Activated CD4-positive, alpha-beta memory T cell treated with anti-CD3 and anti-CD28 coated beads, Interleukin-2, amount 10 ng/mL, durations not matched to agents 7 days and 5 days (primary cell): ENCODE measurements at places on chromosomes 6 and 20. TPM values are rescaled to one million over a fixed set of nuclear protein-coding genes. Genes with fewer than 3 reads are reported as not detected.

GRCh38 chr6:164013480-164014208 lies 599.1 kb downstream of the QKI start:
- H3K27ac ChIP-seq, result no peak overlapping the region
- no peaks in the 10 kb centered on the region for H3K36me3 ChIP-seq
- no peaks in the 10 kb centered on the region for H3K27me3 ChIP-seq
- no peaks in the 10 kb centered on the region for H3K4me1 ChIP-seq

The FILIP1 gene
- not detected for total RNA-seq

GRCh38 chr20:17958373-17959256 lies 10.0 kb downstream of the SNX5 start:
- no peak for DNase-seq
- peak overlapping the region; percentile 83 for H3K27ac ChIP-seq
- no peak overlapping the region for H3K4me3 ChIP-seq
- no peaks in the 10 kb centered on the region for H3K27me3 ChIP-seq
- H3K4me1 ChIP-seq, result peaks cover 94% of the 10 kb centered on the region
- peaks cover 78% of the 10 kb centered on the region for H3K36me3 ChIP-seq

DNA sequence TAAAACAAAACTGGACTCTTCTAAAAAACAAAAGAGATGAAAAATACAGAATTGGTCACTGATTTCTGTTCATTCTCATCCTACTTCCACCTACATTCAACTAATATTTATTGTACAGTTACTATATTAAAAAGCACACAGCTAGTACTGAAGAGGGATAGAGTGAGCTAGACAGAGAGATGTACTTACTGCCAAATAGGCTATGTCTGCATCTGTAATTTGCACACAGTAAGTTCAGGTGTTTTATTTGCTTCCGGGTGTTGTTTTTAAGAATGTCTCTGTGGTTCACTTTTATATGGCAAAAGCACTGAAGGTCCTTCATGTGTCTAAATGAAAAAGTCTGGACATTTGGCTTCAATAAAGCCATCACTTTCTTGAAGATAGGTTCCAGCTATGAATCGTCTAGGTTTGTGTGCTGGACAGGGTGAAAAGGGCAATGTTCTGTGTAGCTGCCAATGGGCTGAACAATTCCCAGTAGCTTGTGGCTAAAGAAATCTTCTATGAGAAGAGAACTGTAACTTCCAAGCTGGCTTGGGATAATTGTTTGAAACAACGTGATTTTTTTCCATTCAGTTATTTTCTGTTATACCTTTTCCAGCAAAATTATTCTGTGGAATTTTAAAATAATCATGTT lies 47.3 kb downstream of the EPB41L2 start:
- no peak for DNase-seq
- H3K4me3 ChIP-seq, result no peak overlapping the region
- no peaks in the 10 kb centered on the region for H3K36me3 ChIP-seq

- no peak overlapping the region for H3K4me3 ChIP-seq
- no peak overlapping the region for H3K27ac ChIP-seq
- no peaks in the 10 kb centered on the region for H3K36me3 ChIP-seq
Measured at GRCh38 chr6:109255946-109256640, 126.2 kb downstream of the CD164 start.

The CRISP3 gene
- total RNA-seq, result not detected

The RBM24 gene
- not detected for total RNA-seq

DNA sequence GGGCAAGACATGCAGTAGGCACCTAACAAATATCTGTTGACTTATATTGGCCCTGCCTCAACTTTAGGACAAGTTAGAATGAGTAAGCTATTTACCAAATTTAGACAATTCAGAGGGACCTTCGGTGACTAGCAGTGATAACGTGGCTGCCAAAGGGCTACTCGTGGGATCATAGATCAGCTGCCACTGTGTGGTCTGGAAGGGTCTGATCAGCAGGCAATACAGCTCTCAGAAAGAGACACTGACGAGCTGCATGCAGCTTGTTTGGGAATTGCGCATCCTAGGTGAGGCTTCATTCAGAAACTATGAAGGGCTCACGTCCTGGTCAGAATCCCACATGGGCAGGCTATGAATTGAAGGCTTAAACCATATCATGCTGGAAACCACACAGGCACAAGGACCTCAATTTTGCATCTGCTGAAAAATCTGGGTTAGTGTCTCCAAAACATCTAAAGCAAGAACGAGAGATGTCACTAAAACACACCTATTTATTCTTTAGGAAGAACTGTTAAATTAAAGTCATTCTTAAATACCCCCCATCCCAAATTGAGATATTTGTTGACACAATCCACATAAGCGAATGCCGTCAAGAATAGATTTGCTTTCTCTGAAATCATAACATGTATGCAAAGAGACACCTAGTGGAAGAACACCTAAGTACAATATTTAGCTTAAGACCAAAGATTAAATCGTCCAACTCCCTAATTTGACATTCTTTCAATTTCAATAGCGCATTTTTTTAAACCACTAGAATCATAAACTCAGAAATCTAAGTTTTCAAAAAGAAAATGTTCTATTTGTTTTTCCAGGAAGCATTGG lies 79.6 kb downstream of the IPCEF1 start:
- no peak for DNase-seq
- H3K27ac ChIP-seq, result no peak overlapping the region
- peaks cover 15% of the 10 kb centered on the region for H3K4me1 ChIP-seq
- no peaks in the 10 kb centered on the region for H3K36me3 ChIP-seq

The FOXQ1 gene
- total RNA-seq, result not detected

- no peaks in the 10 kb centered on the region for H3K36me3 ChIP-seq
- DNase-seq, result no peak
Measured at GRCh38 chr6:163543321-163543720, 128.8 kb downstream of the QKI start.

GRCh38 chr6:113825781-113826180 lies 31.4 kb upstream of the MARCKS start:
- no peak for DNase-seq
- no peaks in the 10 kb centered on the region for H3K36me3 ChIP-seq
- no peak overlapping the region for H3K27ac ChIP-seq
- peaks cover 14% of the 10 kb centered on the region for H3K27me3 ChIP-seq
- no peaks in the 10 kb centered on the region for H3K4me1 ChIP-seq
- no peak overlapping the region for H3K4me3 ChIP-seq

The FAXC gene
- 0.38 TPM for total RNA-seq

DNA sequence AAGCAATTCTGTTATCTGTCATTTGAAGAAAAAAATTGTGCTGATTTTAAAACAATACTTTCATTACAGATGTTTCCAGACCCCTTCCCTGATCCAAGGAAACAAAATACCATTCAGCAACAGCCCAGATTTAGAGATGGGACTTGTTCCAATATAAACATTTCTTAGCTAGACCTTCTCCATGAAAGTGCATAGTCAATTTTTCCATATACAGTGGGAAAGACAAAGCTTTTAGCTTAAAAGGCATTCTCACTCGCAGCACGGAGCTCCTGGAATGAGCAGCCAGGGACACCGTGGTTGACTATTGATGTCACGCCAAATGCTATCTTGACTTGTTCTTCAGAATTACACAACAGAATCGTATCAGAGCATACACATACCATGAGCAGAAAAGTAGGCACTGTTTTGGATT lies 21.5 kb downstream of the LAMA4 start:
- H3K27ac ChIP-seq, result no peak overlapping the region
- H3K27me3 ChIP-seq, result peaks cover 73% of the 10 kb centered on the region
- peaks cover 24% of the 10 kb centered on the region for H3K4me1 ChIP-seq
- H3K36me3 ChIP-seq, result no peaks in the 10 kb centered on the region
- no peak for DNase-seq

The ADGRF5 gene
- not detected for total RNA-seq

The SLC13A3 gene
- not detected for total RNA-seq

The LTV1 gene
- total RNA-seq, result 18.3 TPM

DNA sequence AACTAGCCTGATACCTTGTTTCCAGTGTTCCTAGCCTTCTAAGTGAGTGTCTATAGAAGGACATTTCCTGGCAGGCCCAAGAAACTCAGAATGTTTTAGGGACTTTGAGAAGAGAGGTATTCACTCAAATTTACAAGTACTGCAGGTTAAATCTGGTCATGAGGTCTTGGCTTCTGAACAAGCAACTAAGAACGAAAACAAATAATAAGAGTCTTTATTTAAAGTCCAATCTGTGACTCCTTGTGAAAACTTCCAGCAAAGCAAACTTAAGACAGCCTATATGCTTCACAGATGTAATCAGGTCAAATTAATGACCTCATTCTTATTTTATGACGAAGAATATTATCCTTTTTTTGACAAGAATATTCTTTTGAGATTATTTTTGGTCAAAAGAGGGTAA lies 79.4 kb upstream of the PRSS16 start:
- no peaks in the 10 kb centered on the region for H3K36me3 ChIP-seq
- H3K27ac ChIP-seq, result no peak overlapping the region
- H3K4me1 ChIP-seq, result no peaks in the 10 kb centered on the region
- no peak for DNase-seq

The GUCA1A gene
- total RNA-seq, result not detected

GRCh38 chr6:119476024-119476423 lies 126.5 kb upstream of the MAN1A1 start:
- H3K27me3 ChIP-seq, result peaks cover 21% of the 10 kb centered on the region
- H3K4me1 ChIP-seq, result peaks cover 5% of the 10 kb centered on the region
- no peak overlapping the region for H3K27ac ChIP-seq
- no peak overlapping the region for H3K4me3 ChIP-seq
- peaks cover 2% of the 10 kb centered on the region for H3K36me3 ChIP-seq

The HLA-DQB1 gene
- total RNA-seq, result 74.6 TPM

DNA sequence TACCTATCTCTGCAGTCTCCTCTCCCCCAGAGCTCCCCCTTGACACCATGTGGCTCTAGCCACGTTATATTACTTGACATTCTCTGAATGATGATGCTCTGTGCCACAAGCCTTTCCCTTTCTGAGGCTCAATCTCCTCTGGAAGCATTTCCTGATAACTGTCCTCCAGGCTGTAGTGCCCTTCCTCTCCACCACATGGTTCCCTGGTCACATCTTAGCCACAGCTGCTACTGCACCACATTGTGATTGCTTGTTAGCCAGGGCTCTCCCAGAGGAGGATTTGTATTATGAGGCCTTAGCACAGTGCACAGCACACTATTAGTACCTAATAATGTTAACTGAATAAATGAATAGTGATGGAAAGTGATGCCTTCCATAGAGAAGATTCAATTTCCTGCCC lies 63.9 kb upstream of the RCAN2 start:
- no peak for DNase-seq
- no peaks in the 10 kb centered on the region for H3K4me1 ChIP-seq
- no peak overlapping the region for H3K4me3 ChIP-seq
- peaks cover 10% of the 10 kb centered on the region for H3K27me3 ChIP-seq

DNA sequence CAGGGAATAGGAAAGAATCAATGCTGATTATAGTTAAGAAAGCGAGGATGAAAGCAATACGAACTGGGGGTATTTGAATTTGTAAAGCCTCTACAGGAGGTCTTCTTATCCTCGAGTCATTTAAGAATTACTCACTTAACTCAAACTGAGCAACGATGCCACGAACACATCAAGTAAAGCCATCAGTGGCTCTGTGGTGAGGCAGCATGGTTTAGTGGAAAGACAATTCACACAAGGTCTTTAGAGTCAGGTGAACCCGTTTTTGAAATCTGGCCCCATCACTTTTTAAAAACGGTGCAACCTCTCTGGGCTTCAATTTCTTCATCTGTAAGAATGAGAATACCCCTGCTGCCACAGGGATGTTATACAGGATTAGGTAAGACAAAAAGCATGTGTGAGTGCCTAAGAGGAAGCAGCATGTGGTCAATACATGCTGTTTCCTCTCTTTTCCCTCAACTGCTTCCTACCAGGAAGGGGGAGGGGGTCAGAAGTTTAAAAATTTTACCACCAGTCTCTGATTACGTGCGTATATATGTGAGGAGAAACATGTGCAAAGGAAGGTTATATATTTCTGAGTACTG lies 162.0 kb downstream of the BTBD9 start:
- DNase-seq, result no peak
- peaks cover 3% of the 10 kb centered on the region for H3K4me1 ChIP-seq
- H3K4me3 ChIP-seq, result no peak overlapping the region
- no peak overlapping the region for H3K27ac ChIP-seq

GRCh38 chr6:105591053-105591452 lies 188.2 kb upstream of the PREP start:
- peak overlapping the region; percentile 13 for H3K27ac ChIP-seq
- no peak for DNase-seq
- H3K4me3 ChIP-seq, result no peak overlapping the region
- H3K4me1 ChIP-seq, result peaks cover 62% of the 10 kb centered on the region
- H3K36me3 ChIP-seq, result peaks cover 17% of the 10 kb centered on the region

The PTGIS gene
- total RNA-seq, result 1.6 TPM

- no peak for DNase-seq
- H3K36me3 ChIP-seq, result no peaks in the 10 kb centered on the region
- no peak overlapping the region for H3K27ac ChIP-seq
- no peaks in the 10 kb centered on the region for H3K27me3 ChIP-seq
Measured at GRCh38 chr6:141307309-141307998, 825.3 kb upstream of the GJE1 start.

DNA sequence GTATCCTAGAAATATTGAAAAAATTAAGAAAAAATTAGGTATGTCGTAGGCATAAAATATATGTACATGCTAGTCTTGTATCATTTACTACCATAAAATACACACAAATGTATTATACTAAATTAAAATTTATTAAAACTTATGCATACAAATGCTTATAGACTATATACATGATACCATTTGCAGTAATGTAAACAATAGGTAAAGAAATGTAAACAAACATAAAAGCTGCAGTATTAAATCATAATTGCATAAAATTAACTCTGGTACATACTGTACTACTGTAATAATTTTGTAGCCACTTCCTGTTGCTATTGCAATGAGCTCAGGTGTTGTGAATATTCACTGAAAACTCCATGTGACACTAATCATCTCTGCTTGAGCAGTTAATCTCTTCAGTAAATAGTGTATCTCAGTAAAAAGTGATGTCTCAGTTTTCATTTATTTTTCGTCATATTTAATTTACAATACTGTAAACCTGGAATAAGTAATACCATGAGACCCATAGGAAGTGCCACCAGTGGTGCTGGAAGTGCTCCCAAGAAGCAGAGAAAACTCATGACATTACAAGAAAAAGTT lies 29.3 kb downstream of the RALGAPB start:
- H3K27me3 ChIP-seq, result no peaks in the 10 kb centered on the region
- H3K4me1 ChIP-seq, result no peaks in the 10 kb centered on the region
- no peak overlapping the region for H3K4me3 ChIP-seq

The DEFB124 gene
- not detected for total RNA-seq

DNA sequence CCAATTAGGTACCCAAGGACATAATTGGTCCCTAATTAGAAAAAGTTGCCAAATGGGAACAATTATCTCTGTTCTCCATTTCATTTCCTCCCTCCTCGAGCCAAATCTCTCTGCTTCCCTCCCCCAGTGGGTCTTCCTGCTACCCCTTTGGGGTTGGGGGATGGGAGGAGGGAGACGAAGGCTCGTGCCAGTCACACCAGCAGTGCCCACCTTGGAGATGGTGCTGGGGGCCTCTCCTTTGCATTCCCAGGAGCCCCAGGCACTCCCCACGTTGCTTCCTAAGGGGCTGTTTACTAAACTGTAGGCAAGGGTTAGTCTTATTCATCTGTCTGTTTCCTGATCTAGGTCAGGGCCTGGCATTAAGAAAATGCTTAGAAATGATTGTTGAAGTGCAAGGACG lies 33.1 kb downstream of the MDFI start:
- peaks cover 45% of the 10 kb centered on the region for H3K27me3 ChIP-seq
- no peak overlapping the region for H3K27ac ChIP-seq
- H3K4me3 ChIP-seq, result no peak overlapping the region
- DNase-seq, result no peak
- H3K4me1 ChIP-seq, result no peaks in the 10 kb centered on the region
- no peaks in the 10 kb centered on the region for H3K36me3 ChIP-seq

GRCh38 chr20:23366384-23366783 lies 4.4 kb downstream of the GZF1 start:
- peaks cover 58% of the 10 kb centered on the region for H3K36me3 ChIP-seq
- peaks cover 53% of the 10 kb centered on the region for H3K4me1 ChIP-seq
- H3K4me3 ChIP-seq, result peak overlapping the region; percentile 1
- no peaks in the 10 kb centered on the region for H3K27me3 ChIP-seq
- DNase-seq, result no peak
- H3K27ac ChIP-seq, result peak overlapping the region; percentile 13
